ENCODE measurements at places on chromosomes 7 and 10.

DNA sequence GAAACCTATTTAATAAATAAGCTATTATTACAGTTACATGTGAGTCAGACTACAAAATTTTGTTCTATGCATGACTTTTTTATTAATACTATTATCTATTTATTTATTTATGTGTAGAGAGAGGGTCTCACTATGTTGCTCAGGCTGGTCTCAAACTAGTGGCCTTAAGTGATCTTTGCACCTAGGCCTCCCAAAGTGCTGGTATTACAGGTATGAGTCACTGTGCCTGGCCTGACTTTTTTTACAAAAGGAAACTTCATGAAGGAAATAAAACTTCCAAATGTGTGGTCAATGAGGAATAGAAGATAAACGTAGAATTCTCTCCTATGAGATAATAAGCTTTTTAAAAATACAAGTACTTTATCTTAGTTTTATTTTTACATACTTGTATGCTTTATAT, 19.0 kb downstream of the COL28A1 start:
- DNase-seq, result no peak

DNA sequence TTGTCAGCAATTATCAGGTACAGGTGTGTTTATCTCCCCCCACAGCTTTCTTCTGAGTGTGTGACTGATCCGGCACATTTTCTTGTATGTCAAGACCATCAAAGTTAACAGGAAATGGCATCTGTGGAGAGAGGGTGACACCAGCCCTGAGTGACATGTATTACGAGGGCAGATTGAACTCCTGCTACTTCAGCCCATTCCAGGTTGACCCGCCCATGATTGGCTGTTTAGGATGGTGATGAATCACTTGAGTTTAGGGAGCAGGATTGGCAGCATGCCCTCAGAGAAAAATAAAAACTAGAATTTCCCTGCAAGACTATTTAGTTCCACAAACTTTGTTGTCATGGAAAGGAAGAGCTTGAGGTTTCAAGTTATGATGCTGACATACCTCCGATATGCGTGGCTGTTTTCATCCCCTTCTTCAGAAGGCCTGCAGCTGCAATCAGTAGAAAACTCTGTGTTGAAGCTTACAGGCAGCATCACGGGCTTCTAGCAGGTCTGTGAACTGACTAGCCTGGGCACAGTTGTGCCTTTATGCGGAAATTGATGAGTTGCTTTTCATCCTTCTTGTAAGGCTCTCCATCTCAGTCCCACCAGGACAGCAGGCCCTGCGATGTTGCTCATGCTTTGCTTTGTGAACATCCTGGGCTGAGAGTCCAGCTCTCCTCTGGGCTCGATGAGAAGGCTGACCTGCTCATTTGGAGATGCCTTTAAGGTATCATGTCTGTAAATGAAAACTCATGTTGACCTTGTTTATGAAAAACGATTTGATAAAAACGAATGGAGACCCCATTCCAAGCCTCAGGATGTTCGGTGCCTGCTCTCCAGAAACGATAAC, 8.0 kb upstream of the CELF2 start:
- no peak for DNase-seq

DNA sequence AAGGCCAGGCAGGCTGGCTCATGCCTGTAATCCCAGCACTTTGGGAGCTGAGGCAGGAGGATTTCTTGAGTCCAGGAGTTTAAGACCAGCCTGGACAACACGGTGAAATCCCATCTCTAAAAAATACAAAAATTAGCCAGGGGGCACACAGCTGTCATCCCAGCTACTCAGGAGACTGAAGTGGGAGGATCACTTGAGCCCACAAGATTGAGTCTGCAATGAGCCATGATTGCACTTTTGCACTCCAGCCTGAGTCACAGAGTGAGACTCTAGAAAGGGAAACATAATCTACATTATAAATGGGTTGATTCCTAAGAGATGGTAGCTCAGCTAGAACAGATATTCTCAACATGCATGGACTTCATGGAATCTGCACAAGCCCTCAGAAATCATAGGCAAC, 6.3 kb upstream of the LIPF start:
- DNase-seq, result no peak

GRCh38 chr7:26147030-26147429, 5.0 kb upstream of the NFE2L3 start:
- no peak for DNase-seq

DNA sequence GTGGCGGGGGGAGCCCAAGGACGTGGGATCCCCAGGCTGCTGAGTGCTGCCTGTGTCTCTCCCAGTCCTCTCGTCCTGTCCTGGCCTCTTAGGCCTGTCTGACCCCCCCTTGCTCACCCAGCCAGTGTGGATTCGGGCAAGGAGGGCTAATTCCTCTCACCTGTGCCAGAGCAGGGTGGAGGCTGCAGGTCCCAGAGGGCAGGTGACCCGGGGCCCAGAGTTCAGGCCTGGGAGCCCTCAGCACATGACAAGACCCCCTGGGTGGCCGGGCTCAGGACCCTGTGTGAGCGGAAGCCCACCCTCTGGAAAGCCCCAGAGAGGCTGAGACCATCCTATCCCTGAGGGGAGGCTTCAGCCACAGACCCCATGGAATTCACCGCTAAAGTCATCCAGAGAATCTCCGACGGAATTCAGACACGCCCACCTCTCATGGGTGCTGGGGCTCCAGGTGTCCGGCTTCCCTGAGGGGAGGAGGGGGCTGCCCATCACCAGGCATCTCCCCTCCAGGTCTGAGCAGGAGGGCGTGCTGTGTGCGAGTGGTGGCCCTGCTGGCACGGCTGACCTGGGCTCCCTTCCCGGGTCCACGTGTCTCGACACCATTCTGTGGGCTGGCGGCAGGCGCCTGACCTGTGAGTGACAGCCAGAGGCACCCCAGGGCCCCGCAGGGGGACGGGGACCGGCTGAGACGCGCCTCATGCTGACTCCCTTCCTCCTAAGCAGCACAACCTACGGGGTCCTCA, 5.0 kb downstream of the KNDC1 start:
- no peak for DNase-seq

- DNase-seq, result no peak
Measured at GRCh38 chr10:127194599-127194998, 1.8 kb downstream of the INSYN2A start.

DNA sequence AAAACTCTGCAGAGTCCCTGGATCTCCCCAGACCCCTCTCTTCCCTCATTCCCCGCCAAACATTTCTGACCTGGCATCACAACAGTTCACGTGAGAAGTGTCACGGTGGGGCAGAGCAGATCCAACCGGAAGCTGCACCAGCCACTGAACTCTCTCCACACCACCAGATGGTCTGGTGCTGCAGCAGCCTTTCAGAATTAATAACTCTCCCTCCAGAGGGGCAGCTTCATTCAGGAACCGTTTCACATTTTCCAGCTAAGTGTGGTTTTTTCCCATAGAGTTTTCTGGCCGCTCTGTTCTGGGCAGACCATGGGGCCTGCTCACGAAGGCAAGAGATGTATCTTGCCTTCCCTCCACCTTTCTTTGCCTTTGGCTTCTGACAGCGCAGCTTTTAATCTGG, 486.7 kb upstream of the GALNT17 start:
- DNase-seq, result no peak

- DNase-seq, result no peak
Measured at GRCh38 chr7:108282427-108282996, 152.4 kb upstream of the LAMB4 start.

DNA sequence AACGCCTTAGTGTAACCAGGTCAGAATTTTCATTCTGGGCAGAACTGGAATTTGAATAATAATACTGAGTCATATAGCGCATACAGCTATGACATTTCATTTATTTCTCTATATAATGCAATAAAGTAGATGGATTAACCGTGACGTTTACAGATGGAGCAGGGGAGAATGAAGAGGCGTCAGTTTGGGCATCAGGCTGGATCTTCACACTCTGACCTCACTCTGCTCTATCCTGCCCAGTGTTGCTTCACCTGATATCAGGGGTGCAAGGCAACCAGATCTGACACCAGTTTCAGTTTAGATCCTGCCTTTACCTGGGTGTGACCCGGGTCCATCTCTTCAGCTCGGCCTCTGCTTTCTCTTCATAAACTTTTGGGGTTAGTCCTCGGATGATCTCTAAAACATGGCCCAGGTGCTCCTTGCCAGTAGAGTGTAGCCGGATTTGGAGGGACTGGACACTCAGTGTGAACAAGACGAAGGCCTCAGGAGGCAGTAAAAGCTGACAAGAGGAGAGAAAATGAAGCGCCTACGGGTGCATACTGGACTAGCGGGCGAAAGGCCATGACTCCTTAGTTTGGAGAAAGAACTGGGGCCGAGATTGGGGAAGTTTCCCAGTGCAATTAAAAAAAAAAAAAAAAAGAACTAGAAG, 1.4 kb upstream of the ZYX start:
- no peak for DNase-seq

DNA sequence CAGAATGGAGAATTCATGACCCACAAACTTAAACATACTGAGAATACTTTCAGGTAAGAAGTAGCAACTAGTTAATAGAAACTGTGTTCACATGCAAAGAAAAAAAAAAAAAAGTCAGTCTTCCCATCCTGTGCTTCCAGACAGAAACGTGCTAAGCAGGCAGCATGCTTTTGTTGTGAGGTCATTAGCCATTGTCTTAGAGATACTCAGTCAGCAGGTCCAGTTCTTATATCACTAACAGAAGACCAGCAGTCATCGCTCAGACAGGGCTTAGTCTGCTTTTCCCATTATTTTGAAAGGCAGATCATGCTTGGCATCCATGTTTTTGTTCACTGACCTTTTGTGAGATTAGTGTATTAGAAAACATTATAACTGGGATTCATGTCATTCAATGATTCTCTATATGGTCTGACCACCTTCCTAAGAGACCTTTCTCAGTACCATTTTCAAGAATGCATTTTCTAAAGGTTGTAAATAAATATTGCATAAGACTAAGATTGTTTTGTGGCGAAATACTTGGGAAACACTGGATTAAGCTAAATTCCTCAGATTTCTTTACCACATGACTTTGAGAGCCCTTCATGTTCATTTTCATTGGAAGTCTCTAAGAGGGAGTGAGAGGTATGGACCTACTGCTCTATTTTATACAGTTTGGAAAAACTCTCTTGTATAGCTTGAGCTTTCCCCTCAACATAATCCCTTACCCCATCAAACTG, 45.0 kb upstream of the AGBL3 start:
- DNase-seq, result no peak

GRCh38 chr10:111186358-111186757, 109.5 kb downstream of the ADRA2A start:
- DNase-seq, result no peak

DNA sequence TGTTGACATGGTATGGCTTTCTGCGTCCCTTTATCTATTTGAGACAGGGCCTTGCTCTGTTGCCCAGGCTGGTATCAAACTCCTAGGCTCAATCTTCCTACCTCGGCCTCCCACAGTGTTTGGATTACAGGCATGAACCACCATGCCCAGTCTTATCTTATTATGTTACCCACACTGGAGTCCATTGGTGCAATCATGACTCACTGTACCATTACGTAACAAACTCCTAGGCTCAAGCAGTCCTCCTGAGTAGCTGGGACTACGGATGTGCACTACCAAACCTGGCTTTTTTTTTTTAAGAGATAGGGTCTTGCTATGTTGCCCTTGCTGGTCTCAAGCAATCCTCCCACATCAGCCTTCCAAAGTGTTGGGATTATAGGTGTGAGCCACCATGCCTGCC, 66.7 kb downstream of the CCDC3 start:
- DNase-seq, result no peak

- DNase-seq, result no peak
Measured at GRCh38 chr7:20114468-20114867, 102.7 kb downstream of the MACC1 start.

DNA sequence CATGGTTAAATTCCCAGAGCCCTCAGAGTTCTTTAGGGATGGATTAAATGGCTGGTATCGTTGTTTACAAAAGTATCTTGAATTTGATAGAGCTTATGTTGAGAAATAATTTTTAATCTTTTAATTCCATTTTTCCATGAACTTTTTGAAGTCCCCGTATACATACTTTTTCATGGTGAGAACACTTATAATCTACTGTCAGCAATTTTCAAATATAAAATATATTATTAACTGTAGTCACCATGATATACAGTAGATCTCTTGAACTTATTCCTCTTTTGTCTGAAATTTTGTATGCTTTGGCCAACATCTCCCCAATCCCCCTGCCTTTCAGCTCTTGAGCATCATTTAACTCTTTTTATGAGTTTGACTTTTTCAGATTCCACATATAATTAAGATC, 9.4 kb downstream of the EFCAB10 start:
- DNase-seq, result no peak

DNA sequence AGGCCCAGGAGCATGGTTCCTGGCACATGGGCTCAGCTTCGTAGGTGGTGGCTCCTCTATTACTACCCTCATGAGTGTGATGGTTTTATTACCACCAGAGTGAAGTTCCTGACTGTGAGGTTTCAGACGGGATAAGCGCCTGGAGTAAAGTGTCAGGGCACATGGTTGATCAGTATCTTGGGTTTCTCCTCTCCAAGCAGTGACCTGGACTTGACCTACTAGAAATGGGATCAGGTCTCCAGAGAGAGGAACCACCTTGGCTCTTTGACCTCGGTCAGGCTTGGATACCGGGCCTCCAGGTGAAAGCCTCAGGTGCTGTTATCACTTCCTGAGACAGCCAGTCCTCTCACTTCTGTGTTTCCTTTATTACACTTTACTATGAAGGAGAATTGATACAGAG, 67.7 kb downstream of the GRK5 start:
- no peak for DNase-seq

- no peak for DNase-seq
Measured at GRCh38 chr10:45433716-45434469, 59.9 kb downstream of the ALOX5 start.

- DNase-seq, result no peak
Measured at GRCh38 chr7:139981511-139981895, 81.2 kb downstream of the PARP12 start.

DNA sequence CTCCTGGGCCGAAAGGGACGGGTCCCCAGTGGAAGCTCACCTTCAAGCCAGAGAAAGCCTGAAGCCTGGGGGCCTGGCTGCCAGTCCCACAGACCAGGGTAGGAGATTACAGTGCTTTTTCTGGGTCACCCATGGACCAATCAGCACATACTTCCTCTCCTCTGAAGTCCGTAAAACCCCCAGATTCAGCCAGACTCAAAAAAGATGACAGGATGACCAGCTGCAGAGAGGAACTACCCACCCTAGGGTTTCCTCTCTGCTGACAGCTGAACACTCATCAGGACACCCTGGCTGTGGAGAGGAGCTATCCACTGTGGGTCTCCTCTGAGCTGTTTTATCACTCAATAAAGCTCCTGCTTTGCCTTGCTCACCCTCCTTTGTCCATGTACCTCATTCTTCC, 78.0 kb downstream of the SAMD9 start:
- DNase-seq, result no peak

DNA sequence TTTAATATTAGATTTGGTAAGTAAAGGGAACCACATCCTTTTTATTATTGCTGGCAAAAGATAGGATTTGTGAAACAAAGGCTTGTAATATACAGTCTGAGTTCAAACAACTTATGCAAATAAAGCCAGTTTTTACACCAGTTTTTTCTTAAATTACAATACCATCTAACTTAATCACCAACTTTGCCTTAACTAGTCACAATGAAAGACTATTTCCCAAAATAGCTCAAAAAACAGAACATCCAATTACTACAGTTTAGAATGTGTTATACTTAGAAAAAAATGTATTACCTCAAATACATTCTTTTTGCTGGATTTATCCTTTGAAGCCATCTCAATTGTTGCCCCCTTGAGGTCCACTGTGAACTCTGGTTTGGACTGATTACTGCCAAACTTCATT, 108.5 kb downstream of the ARHGAP12 start:
- no peak for DNase-seq

- no peak for DNase-seq
Measured at GRCh38 chr7:117495308-117495707, 15.5 kb downstream of the CFTR start.

- no peak for DNase-seq
Measured at GRCh38 chr10:71334221-71334791, 15.2 kb downstream of the SLC29A3 start.

GRCh38 chr7:125147047-125147446, 217.4 kb upstream of the POT1 start:
- DNase-seq, result no peak
